GM23248 (cell line): ENCODE measurements at places on chromosomes 12 and 14.

DNA sequence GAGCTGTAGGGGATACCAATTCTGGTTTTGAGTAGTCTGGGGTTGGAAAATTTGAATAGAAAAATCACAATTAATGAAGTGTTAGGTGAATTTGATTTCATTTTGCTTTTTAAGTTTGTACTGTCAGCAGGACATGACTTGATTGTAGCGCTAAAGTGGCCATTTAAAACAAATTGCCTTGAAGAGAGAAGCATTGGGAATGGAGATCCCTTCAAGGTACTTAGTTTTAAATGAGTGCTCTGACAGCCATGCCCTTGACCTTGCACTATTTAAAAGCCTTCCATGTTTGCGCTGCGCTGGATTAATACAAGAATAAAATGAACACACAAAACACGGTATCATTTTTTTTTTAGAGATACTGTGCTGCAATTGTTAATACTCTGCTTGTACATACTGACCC is 345.9 kb downstream of the NAV3 start:
- no peak for DNase-seq

DNA sequence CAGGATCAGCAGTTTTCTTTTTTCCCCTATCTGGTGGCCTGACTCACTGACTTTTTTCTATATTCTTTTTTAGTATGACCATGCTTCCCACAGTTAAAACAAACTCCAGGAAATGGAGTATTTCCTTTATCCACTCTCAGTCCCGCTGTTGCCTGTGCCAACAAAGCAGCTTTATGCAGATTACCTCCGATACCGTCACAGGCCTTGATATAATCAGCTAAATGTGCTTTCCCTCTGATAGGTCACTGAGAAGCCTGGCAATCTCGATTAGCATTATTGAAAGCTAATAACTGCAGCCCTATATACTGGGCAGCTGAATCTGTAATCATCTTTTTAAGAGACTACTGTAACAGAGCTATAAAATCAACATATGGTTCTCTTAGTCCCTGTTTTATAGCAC is 243.6 kb downstream of the KIF21A start:
- no peak for DNase-seq

- DNase-seq = no peak
Measured at GRCh38 chr14:62301080-62301479, 538.9 kb downstream of the SNAPC1 start.

DNA sequence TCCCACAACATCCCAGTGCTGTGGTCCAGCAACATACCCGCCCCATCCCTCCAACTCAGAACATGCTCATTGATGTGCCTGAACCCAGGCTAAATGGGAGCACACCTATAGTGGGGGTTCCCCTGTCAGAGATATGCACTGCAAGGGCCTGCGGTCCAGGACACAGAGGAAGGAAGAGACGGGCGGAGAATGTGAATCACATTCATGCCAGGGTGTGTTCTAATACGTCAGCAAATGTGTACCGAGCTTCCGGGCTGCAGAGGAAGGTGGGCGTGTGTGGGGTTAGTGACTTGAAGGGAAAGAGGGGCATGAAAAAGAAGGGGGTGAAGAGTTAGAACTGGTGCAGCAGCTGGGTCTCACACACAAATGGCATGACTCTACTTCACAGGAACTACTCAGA is 83.7 kb downstream of the DPF3 start:
- peak; percentile 61 for DNase-seq

DNA sequence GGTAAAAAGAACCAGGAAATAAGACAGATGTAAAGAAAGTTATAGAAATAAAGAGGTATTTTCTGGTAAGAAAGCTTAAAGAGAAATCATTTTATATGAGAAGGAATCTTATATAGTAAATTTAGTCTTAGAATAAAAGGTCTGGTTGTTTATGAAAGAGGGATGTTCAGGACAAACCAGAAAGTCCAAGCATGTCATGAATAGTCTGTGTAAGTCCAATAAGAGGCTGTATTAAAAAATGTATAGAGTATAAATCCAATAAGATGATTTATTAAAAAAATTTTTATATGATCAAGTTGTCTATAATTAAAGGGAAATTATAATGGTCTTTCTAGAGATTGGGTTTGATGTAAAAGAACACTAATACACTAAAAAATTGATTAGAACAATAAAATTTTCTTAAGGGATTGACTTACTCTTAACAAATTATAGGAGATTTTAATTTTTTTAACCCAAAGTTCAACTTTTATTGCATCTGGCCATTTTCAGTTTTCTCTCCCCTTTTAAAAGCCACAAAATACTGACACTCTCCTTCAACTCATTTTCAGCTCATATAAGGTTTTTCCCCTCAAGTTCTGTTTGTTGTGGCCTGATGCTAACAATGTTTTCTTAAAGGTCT is 35.1 kb downstream of the ST8SIA1 start:
- DNase-seq = no peak

GRCh38 chr14:52596861-52597260 is 44.2 kb downstream of the GPR137C start:
- no peak for DNase-seq

- no peak for DNase-seq
Measured at GRCh38 chr14:99872786-99873440, 79.7 kb downstream of the EML1 start.

DNA sequence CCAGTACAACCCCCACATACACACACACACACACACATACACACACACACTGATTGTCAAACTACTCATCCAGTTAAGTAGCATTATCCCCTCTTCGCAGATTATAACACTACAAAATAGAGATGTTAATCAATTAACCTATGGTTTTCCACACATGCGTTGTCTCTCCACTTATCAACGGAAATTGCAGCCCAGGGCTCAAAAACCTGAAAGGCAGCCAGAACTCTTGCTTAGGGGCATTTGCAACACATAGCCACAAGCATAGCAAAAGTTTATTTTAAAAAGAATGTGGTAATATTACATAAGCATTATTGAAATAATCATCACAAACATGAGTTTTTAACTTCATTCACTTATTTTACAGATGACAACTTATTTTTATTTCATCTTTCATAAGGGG is 265.8 kb downstream of the SLC16A7 start:
- DNase-seq = no peak

- no peak for DNase-seq
Measured at GRCh38 chr14:24079491-24080141, 8.3 kb downstream of the CPNE6 start.

- peak; percentile 41 for DNase-seq
Measured at GRCh38 chr12:113007166-113007565, 28.8 kb downstream of the OAS2 start.

GRCh38 chr12:94756789-94757188 is 106.4 kb upstream of the TMCC3 start:
- DNase-seq = no peak

DNA sequence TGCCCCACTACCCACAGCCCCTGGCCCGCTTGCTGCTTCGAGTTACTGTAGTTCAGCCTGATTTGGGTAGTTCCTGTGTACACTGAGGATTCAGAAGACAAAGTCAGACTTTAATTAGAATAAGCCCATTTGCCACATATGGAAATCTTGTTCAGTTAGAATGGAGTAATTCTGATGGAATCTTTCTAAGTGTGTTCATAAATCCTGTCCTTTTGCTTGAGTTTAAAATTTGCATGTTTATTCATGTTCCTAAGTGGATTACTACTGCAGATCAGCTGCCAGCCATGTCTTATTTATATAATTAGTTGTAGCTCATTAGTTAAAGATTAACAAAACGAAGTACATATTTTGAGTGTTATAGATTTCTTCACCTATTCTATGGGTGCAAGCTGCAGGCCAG is 504.5 kb downstream of the PCNX1 start:
- DNase-seq = no peak

- no peak for DNase-seq
Measured at GRCh38 chr12:113435367-113435766, 13.2 kb downstream of the SDSL start.

DNA sequence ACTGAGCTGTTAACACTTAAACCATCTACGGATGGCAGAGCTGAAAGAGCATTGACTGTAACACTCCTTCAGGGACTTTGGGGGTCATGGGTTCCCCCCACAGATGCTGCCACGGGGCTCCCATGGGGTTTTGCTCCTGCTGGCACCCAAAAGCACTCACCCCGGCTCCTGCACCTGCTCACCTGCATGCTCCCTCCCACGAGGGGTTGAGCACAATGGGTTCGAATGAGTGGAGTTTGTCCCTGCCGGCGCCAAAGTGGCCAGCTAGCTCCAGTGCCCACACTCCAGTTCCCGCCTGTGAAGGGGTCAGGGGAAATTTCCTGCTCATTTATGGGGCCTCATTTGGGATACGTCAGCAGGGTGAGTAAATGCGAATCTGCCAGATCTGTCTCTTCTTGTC is 40.7 kb downstream of the TNFAIP2 start:
- no peak for DNase-seq

DNA sequence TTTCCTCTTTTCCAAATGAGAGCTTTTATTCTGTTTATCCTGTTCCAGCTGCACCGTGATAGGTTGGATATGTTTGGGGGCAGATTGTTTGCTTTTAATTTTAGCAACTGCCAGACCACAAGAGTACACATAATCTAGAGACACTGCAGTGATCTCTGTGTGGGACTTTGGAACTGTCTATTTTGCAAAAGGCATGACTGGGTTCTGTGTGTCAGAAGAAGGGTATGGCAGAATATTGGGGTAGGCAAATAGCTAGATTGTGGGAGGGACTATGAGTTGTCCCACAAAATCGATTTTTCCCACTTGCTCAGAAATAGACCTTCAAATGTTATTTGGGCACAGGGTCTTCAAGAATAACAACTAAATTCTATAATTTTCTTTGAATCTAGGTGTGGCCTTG is 275.9 kb upstream of the KITLG start:
- no peak for DNase-seq

- no peak for DNase-seq
Measured at GRCh38 chr14:97021001-97021400, 223.8 kb downstream of the VRK1 start.

GRCh38 chr12:89311703-89312293 is 40.5 kb downstream of the DUSP6 start:
- DNase-seq = no peak

DNA sequence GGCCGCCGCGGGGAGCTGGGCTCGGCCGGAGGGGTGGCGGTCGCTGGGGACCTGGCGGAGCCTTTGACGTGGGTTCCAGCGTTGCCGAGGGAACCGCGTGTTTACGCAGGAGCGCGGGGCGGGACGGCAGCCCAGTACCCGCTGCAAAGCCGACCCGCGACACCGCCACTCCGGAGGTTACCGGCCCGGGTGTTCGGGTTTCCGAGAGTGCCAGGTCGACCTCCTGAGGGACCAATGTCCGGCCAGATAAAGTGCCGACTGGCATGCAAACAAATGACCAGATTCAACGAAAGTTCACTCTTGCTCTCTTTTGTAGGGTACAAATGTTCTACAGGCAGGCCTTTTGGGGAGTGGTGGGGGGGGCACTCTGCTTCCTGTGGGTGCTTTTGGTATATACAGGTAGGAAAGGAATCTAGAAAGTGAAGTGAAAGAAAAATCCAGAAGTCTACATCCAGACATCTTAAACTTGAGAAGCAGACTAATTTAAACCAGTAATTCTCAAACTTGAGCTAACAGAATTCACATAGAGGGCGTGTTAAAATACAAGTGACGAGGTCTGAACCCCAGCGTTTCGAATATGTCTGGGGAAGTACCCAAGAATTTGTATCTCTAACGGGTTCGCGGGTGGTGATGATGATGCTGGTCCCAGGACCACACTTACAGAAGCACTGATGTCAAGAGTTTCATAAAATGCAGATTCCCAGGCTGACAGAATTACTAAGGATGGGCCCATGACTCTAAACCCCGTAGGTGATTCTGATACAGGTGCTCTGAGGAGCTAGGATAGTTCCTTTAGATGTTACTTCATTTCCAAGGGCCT is at the start of gene GPR135:
GPR135 (minus strand) TSS at position 65 of the 820 bp plus-strand sequence. CDS start 154 bp downstream, outside the sequence.
- no peak for DNase-seq

DNA sequence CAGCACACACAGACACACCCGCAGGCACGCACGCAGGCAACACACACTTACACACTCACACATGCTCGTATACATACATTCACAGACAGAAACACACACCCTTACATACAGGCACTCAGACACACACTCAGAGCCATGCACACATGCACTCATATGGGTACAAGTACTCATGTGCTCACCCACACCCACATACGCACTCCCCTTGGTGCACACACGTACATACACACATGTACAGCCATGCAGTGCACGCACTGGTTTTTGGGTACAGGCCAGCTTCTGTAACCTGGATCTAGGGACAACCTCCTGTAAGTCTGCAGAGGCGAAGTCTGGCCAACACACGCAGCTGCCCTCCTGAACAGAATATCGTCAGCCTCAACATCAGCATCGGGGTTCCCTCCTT is 221.3 kb upstream of the RTL1 start:
- DNase-seq = no peak

- DNase-seq = no peak
Measured at GRCh38 chr12:113240395-113240794, 19.1 kb downstream of the TPCN1 start.

DNA sequence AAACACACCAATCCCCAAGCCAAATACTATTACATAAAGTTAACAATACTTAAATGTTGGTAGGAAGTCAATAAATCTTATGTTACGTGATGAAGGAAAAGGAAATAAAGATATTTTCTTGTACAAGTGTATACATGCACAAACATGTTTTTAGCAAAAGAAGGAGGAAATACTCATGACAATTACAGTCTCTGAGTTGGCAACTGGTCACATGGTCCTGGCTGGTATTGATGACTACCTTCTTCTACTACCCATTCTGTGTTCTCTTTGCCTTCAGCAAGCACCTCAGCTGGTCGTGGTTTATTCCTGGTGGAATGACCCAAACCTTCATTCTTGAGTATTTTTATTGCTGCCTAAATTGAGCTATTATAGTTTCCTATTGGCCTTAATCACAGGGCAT is 84.8 kb downstream of the PLBD1 start:
- no peak for DNase-seq

- DNase-seq = no peak
Measured at GRCh38 chr12:101892794-101893193, 15.4 kb downstream of the DRAM1 start.

DNA sequence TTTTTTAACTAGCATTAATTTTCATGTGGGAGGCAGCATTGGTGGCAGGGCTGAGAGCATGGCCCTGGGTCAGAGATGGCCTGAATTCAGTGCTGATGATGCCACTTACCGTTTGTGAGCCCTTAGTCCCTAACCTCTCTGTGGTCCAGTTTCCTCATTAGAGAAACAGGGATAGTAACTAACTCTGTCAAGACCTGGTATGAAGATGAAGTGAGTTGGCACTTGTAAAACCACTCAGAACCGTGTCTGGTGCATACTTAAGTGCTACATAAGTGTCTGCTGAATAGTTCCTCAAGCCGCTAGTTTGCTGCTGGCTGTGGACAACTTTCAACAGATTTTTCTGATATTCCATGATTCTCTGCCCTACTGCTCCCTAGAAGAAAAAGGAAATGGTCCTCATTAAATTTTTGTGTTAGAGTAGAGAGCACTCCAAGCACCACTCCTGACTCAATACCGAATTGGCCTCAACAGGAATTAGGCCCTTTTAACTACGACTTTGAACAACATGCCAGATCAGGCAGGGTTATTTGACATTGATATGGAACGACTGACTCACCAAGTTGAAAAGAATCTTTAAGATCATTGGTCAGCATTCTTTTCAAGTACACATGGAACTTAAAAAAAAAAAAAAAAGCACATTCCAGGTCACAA is 250.2 kb downstream of the ANO2 start:
- no peak for DNase-seq

- peak; percentile 49 for DNase-seq
Measured at GRCh38 chr14:103185051-103186029, 62.1 kb downstream of the TNFAIP2 start.

- peak; percentile 8 for DNase-seq
Measured at GRCh38 chr14:26595926-26596542, 1.8 kb downstream of the NOVA1 start.

GRCh38 chr12:122836027-122836921 is 1.0 kb downstream of the HIP1R start:
- DNase-seq = peak; percentile 78
